ENCODE measurements at places on chromosomes 2 and 18.
A peak's percentile ranks its signal among the peaks of the same experiment; 100 is the strongest.

DNA sequence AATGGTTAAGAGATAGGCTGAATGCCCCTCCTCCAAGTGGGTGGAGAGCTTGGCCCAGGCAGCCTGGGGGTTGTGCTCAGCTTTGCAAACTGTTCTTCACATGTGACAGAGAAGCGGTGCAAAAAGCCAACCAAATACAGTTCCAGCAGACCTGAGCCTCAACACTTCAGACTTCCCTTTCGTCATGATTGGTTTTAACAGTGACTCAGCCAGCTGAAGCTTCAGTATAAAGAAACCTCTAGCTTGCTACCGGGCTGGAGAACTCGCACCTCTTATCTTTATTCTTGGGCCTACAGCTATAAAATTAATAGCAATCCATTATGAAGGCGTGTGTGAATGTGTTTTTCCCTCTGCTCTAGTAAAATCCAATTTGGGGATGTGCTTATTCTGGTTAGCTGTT lies 20.0 kb downstream of the SETBP1 start:
- peak; percentile 24 for DNase-seq

DNA sequence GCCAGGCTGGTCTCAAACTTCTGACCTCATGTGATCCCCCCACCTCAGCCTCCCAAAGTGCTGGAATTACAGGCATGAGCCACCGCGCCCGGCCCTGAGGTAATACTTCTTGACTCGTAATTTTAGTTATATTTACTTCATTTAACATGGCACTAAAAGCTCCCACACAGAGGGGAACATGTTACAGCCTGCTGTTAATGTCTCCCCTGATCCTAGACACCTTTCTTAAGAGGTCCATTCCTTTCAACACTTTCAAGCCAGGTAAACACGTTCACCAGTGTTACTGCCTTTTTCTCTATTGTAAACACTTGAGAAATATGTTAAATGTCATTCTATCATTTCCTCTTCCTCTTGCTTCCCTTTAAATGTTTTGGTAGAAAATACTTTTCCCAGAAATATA lies 161.4 kb downstream of the METTL4 start:
- no peak for DNase-seq

DNA sequence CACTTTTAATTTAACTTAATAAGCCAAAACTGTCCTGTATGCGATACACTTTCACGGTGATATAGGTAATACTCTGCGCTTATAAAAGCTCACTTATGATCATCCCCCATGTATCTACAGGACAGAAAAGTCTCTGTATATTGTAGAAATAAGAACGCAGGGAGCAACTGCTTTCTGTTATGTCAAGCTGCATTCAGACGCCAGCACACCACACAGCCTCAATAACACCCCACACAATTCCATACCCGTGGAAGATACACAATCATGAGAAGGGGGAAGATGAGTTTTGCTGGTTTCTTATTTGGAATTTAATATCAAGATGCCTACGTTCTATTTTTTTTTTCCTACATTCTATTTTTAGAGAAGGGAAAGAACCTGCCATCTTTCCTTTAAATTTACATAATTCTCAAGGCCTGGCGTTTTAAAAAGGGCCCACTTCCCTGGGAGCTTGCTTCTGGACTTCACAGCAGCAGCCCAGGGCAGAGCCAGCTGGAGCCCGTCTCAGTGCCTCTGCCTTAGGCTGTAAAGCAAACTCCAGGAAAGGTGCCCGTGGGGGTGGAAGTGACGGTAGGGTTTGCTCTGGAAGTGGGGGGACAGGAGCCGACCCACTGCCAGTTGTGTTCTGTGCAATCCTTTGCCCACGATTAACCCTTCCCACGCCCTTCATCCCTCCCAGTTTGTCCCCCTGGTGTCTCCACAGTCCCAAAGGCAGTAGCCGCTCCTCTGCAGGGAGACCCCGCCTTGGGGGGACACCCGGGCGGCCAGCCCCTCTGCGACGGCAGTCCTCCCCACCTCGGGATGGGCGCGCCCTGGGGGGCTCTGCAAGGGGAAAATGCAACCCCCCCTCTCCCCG lies 5.3 kb downstream of the PTGR3 start:
- DNase-seq: no peak

DNA sequence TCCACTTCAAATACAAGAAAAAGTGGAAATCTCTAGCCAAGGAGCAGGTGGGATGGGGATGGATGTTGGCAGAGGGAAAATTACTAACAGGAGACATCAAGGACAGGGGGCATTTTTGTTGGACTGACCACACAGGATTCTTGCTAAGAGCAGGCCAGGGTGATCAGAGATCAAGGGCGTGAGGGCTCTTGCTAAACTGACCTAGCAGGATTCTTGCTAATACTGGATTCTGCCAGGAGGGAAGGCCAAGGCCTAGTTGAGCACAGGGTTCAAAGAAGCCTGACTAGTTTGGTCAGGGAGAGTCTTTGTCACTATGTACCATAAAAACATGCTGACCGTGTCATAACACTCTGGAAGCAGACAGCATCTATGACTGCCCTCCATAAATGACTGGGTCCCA lies 442.7 kb downstream of the PID1 start:
- DNase-seq: no peak

- DNase-seq: no peak
Measured at GRCh38 chr2:38835990-38836389, 39.7 kb downstream of the DHX57 start.

DNA sequence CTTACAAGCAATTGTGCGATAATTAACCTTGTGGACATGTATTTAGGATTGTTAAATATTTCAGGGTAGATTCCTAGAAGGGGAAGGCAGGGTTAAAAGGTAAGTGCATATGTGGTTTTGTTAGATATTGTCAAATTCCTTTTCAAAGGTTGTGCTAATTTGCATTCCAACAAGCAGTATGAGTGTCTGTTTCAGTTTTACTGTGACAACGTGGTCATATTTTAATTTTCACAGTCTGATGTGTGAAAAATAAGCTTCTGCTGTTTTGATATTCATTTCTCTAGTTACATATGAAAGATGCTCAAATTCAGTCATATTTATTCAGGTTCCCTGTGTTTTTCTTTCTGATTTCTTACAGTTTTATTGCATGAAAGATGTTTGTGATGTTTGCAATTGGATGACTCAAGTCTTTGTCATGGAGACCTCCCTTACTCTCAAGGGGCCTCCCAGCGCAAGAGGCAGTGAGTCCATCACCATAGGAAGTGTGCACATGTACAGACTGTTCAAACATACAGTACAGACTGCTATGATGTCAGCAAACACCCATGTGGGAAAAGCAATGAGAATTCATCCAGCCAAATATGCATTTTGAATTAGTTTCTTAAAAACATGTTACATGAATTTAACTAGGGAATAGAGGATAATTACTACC lies 310.8 kb downstream of the GALR1 start:
- peak; percentile 33 for DNase-seq

DNA sequence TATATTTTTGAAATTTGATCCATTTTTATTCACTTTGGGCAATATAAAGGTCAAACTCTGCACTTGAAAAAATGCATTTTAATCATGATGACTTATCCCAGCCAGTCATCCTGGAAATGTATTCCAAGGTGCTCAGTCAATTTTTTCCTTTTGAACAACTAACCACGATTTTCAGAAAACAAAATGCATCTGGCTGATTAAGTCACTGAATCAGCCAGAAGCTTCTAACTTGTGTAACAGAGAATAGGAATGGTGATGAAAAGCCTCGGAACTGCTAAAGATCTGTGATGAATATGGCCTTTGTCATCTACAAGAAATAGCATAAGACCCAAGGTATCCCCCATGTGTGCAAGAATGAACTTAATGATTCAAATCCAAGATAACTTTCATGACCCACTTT lies 572.7 kb downstream of the EPHA4 start:
- no peak for DNase-seq

DNA sequence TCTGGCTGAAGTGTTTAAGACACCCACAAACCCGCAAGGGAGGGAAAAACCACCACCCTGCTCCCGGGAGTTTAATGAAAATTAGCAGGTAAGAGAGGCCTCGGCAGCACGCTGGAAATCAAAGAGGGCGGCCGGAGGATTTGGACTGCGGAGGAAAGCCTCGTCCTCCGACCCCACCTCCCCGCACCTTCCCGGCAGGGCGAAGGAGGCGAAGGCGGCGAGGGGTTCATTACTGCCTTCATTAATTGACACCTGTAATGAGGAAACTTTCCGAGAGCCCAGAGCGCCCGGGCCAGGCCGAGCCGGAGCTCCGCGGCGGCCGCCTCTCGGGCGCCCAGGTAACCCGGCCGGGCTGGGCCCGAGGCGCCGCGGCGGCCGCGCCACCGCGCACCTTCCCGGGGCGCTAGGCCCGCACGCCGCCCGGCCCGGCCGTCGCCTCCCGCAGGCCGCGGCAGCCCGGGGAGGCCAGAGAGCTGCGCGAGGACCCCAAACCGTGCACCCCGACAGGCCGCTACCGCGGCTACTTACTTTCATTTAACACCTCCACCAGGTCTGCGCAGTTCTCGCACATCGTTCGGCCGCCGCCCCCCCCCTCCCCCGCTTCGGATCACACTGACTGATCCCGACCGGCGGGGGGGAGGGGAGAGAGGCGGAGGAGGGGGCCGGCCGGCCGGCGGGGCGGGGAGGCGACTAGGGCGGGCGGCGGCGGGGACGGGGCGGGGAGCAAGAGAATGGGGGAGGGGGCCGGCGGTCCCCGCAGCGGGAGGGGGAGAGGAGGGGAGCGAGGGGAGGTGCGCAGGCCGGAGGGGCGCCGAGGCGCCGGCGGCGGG lies 550 bp downstream of the USP34 start:
- DNase-seq: peak; percentile 93

DNA sequence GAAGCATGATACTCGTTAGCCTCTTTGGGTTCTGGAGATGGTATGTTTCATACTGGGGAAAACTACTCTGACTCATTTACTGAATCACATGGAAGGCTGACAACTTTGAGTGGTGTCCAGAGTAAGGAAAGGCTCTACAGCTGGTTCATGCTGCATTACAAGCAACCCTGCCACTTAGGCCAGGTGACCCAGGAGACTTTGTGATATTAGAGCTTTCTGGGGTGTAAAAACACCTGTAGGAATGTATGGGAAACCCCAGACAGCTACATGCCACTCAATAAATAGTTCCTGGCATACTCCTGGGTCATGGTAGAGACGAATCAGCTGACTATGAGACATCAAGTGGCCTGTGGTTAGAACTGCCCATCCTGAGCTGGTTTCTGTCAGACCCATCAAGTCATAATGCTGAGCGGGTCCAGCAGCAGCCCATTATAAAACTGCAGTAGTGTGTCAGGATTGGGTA lies 21.3 kb upstream of the TCF7L1 start:
- no peak for DNase-seq

- DNase-seq: no peak
Measured at GRCh38 chr2:57330447-57330846, 716.2 kb upstream of the VRK2 start.

GRCh38 chr2:37781028-37781427 lies 109.6 kb upstream of the CDC42EP3 start:
- DNase-seq: no peak

GRCh38 chr18:459814-460593 lies 40.5 kb downstream of the COLEC12 start:
- no peak for DNase-seq

GRCh38 chr2:176398243-176399073 lies 129.2 kb downstream of the MTX2 start:
- no peak for DNase-seq

DNA sequence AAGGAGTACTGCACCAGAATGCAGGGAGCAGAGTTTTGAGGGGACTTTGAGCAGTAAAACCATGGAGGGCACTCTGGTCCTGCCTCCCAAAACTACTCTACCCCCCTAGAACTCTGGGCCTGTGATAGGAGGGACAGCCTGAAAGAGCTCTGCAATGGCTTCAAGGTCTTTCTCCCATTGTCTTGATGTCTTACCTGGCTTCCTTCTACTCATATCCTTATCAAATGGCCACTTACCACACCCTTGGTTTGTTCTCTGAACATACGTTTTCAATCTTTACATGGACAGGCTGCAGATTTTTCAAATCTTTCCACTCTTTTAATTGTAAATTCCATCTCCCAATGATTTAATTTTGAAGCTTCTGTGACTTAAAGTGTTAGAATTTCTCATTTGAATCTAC lies 27.7 kb downstream of the RELCH start:
- DNase-seq: no peak

DNA sequence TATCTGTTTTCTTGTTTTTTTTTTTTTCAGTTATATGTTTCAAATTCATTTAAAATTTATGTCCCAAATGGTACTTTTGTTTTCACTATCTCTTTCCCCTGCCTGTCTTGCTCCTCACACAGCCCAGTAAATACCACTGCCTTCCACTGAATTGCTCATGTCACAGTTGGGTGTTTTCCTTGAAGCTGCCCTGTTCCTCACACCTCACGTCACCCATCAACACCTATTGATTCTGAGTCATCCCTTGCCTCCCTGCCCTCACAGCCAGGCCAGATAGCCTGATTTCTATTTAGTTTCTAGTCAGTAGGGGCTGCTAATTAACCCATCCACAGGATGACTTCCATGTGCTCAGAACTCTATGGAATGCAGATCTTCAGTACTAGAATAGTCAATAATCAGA lies 25.3 kb downstream of the FSHR start:
- DNase-seq: no peak

DNA sequence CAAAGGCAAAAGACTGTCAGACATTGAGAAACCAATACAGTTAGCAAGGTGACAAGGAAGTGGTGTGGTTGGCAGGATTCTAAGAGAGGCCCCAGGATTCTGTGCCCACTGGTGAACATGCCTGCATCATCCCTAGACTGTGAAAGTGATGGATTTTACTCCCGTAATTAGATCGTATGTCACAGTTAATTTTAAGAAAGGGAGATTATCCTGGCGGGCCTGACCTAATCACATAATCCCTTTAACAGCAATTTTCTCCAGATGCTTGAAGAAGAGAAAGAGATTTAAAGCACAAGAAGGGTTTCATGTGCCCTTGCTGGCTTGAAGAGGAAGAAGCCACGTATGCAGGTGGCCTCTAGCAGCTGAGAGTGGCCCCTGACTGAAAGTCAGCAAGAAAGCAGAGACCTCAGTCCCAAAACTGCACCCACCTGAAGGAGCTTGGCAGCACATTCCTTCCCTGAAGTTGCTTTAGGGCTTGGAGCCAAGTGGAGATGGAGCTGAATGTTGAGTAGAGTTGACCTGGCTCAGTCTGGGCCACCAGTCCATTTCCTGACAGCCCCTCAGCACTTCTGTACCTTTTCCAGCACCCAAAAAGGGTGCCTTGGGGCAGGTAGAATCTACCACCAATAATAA lies 49.1 kb downstream of the GTF3C3 start:
- no peak for DNase-seq

- no peak for DNase-seq
Measured at GRCh38 chr2:102999958-103000357, 238.1 kb downstream of the TMEM182 start.

GRCh38 chr2:45567288-45567963 lies 43.6 kb downstream of the SRBD1 start:
- peak; percentile 7 for DNase-seq

DNA sequence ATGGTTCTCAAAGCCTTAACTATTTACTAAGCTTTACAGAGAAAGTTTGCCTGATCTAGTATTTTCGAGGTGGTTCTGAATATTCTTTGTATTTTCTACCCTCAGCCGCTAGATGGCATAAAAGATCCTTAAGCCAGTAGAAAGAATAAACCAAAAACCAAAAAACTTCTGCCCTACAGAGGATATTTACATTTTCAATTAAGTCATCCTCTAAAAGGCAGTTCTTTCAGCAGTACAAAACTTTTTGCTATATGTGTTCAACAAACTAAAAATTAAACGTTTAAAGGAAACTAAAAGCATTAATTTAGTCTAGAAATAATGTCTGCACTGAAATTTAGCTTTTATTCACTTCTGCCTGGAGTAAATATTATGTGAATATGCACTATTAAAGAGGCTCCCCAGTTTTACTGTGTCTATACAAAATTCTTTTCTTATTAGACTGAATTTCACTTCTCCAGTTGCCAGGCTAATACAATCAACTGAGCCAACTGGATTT lies 297.5 kb downstream of the PIEZO2 start:
- no peak for DNase-seq

GRCh38 chr2:118119158-118119727 lies 31.0 kb downstream of the INSIG2 start:
- no peak for DNase-seq
